Sigmoid colon (tissue), 7 donors: ENCODE measurements at places on chromosomes 4 and X. TPM values are rescaled to one million over a fixed set of nuclear protein-coding genes. Genes with fewer than 3 reads are reported as not detected.

Gene SYNPO2
- total RNA-seq = 1,081 TPM

Gene GIMD1
- total RNA-seq = not detected

Gene SPANXD
- not detected for total RNA-seq

DNA sequence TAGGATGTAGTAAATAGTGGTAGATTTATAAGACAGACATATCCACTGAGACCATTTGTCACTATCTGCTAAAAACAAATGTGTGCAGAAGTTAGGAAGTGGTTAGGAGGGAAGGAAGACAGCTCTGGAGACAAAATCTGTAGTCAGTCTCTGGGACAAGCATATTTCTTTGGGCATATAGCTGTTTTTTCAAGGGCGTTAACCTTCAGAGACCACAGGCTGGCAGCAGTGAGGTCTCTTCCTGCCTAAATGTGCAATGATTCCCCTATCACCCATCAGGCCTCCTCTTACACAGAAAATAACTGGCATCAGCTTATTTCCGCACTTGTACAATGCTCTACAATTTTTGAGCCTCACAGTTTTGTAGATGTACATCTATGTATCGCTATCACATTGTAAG lies 6.5 kb downstream of the TMEM150C start:
- no peaks in the 10 kb centered on the region for H3K27me3 ChIP-seq
- no peaks in the 10 kb centered on the region for H3K4me1 ChIP-seq
- no peak overlapping the region for H3K27ac ChIP-seq
- no peak overlapping the region for H3K4me3 ChIP-seq
- DNase-seq = no peak

- no peaks in the 10 kb centered on the region for H3K36me3 ChIP-seq
- H3K4me1 ChIP-seq = peaks cover 8% of the 10 kb centered on the region
- no peak for DNase-seq
These were observed 55.5 kb upstream of the LNX1 start for GRCh38 chr4:53646795-53647194.

Gene LRIT3
- 0.33 TPM for total RNA-seq
